K562 (cell line): ENCODE measurements at places on chromosomes 11 and 22.

GRCh38 chr22:35452351-35452781 is 52.4 kb downstream of the MCM5 start:
- DNase-seq, result no peak

GRCh38 chr11:612201-612960 is 3.4 kb downstream of the IRF7 start:
- no peak for DNase-seq

DNA sequence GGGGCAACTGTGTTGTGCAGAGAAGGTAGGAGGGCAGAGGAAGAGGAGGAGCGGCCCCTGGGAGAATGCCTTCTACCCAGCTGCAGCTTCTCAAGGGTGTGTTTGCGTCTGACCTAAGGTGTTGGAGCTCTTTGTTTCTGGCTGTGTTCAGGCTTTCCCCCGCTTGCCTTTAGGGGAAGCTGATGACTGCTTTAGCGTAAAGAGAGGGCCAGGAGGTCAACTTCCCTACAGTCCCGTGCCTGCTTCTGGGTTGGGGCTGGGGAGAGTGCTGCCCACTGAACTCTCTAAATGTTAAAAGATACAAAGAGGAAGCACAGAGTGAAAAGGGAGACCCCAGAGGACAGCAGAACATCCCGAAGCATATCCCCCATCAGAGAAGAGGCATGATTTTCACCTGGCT is 99.2 kb downstream of the PTPRJ start:
- no peak for DNase-seq

GRCh38 chr11:121520243-121521144 is 67.7 kb upstream of the SORL1-AS1 start:
- DNase-seq, result no peak

DNA sequence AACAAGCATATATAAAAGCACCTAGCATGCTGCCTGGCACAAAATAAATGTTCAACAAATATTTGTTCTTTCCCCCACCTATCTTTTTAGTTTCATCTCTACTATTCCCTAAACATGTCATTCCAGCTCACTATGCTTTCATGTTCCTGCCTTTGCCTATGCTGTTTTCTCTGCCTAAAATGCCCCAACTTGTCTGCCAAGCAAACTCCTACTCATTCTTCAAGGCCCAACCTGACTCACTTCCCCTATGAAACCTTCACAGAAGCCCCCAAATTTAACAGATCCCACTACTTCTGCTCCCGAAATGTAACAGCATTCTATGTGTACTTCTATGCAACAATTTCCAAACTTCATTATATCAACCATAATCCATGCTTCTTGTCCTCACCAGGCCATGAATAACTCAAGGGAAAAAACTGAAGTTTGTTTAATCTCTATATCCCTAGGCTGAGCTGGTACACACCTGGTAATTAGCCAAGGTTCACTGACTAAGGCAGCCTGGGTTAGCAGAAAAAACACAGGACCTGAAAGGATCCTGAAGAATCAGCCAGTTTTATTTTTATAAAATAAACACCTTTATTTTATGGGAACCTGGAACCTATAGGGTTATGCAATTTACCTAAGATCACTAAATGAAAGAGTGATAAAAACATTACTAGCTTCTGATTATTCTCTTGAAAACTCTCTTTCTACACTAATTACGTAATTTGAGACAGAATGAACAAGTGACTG is 72.2 kb downstream of the PAK1 start:
- DNase-seq, result no peak

DNA sequence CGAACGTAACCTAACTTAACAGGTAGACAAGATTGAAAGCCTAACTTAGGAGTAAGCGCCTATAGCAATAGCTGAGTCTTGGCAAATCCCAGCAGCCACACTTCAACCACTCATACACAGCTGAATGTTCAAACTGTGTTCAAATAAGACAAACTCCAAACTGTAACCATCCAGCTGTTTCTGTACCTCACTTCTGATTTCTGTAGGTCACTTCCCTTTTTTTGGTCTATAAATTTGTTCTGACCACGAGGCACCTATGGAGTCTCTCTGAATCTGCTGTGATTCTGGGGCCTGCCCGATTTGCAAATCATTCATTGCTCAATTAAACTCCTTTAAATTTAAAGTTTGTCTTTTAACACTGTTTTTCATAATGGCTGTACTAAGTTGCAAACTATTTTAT is 8.2 kb upstream of the TENM4 start:
- no peak for DNase-seq

DNA sequence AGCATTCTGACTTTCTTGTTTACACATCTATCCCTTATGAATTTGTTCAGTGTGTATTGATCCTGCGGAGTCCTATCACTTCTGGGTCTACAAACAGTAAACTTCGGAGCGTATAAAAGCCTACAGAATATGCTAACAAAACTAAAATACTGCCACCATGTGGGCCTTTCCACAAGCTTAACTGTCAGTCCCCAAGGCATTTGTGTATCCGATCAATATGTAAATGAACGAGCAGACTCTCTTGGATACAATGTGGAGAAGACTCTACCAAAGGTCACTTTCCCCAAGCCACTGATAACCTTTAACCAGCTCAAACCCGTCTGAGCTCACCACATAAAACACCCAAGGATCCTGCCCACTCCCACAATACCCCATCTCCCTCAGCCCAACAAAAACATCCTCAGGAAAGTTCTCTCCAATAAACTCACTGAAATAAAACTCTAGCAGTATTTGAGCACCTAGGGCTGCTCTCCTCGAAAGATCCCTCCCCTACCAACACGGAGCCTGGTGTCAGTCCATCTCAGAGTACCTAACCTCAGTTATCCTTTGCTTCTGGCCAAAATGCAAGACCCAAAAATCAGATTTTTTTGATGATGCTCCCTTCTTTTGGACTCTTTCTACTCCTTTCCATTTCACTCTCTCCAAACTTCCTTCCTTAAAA is 17.8 kb downstream of the ADA2 start:
- peak; percentile 41 for DNase-seq
